NCI-H2081 (cell line): ENCODE measurements at places on chromosomes 13 and 19.

GRCh38 chr13:58306062-58306461 lies 674.5 kb downstream of the PCDH17 start:
- no peak for DNase-seq

DNA sequence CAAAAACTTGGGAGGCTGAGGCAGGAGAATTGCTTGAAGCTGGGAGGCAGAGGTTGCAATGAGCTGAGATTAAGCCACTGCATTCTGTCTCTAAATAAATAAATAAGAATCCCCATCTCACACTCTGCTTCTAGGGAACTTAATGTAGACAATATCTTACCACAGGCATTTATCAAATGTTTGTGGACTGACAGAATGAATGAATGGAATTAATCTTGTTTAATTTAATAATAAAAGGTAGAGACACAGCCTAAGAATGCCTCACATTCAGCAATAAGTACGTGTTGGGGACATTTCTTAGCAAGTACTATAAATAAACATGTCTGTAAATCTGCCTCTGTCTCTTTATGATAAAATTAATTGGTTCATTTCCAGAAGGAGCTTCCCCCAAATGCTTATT lies 36.2 kb upstream of the RBM26 start:
- DNase-seq, result no peak

DNA sequence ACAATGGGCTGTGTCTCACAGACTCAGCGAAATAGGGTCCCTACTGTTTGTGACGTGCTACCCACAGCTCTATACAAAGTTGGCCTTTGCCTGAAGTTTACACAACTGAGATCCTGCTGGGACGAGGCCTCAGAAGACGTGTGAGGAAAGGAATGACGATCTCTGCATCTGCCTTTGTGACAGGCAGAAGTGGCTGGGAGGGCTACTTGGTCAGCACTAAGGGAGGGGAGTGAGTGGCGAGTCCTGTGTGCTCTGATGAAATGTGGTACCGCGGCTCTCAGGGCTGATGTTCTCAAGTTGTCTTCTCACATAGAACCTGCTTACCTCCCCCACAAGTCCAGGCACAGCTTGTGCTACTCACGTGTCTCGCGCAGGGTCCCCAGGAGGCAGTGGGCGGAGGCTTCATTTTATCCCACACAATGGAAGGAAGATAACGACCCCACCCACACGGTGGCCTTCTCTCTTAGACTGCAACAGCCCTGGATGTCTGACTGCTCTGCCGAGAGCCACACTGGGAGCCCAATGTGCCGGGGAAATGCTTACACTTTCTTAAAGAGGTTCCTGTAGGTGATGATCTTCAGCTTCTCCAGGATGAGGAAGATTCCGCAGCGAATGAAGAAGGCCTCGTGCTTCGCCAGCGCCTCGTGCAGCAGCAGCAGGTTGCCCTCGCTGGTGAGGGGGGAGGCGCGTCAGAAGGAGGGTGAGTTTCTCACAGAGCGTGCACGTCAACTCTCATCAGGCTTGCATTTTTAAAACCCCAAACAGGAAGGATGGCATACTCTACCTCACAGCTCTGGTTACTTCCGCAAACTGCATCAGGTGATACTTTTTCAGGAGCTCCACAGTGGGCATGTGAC lies 21.2 kb downstream of the PROZ start:
- DNase-seq, result no peak

GRCh38 chr13:49292742-49293486 lies 45.2 kb downstream of the CDADC1 start:
- peak; percentile 31 for DNase-seq

GRCh38 chr19:12802267-12803106 lies 618 bp downstream of the THSD8 start:
- no peak for DNase-seq

DNA sequence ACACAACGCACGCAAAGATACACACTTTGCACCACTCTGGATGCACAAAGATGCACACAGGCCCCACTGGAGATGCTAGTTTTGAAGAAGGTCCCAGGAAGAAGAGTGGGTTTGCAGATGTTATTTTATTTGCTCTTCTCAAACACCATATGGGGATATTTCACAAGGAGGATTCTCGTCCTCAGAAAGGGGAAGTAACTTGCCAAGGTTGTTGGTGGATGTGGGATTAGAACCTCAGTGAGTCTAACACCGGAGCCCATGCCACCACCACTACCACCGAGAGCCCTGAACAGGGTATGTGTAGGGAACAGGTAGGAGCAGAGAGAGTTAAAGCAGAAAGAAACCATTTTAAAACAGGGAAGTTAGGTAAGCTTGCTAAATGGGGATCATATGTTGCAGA lies 9.6 kb upstream of the CEACAM6 start:
- no peak for DNase-seq

DNA sequence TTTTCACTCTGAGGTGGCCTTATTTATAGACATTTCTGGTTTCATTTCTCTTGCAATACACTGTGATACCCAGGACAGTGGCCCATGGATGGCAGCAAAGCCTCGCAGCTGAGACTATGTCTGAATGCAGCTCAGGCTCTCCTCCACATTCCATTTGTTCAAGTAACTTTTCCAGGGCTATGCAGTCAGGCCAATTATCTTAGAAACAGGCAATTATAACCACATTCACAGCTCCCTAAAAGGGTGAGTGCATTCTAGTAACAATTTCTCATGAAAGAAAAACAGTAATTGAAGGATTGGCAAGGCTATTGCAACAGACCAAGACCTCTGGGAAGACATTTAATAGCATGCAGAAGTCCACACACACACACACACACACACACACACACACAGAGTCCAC lies 264.0 kb downstream of the TBC1D4 start:
- DNase-seq, result no peak
